ENCODE measurements at places on chromosomes 6 and 20.
A peak's percentile ranks its signal among the peaks of the same experiment; 100 is the strongest.

- no peak for DNase-seq
These were observed 31.1 kb downstream of the TM9SF4 start for GRCh38 chr20:32140603-32141002.

DNA sequence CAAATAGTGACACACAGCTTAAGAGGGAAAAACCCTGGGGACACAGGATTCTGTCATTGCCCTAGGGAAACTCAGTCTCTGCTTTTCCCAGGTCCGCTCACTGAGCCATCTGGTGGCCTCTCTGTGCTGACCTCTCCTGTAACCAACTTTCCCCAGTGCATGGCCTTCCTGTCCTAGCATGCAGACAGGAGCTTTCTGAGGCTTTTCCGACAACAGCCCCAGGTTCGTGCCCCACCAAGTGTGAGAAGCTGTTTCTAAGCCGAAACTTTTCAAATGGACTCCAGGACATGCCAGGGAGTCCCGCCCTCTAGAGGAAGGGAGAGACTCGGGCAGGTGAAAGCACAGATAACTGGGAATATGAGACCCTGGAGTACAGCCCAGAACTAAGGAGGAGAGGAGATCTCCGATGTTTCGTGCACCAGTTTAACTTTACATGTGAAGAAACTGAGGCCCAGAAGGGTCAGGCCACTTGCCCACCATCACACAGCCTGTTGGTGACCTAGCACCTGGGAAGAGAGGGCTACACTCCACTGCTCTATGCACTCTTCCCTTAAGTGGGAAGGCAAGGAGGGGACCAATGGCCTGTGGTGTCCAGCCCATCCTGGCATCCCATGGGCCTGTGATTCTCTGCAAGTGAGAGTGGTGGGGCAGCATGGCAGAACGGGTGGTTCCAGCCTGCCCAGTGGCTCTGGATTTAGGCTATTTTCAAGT, 46.2 kb downstream of the RPP40 start:
- no peak for DNase-seq

DNA sequence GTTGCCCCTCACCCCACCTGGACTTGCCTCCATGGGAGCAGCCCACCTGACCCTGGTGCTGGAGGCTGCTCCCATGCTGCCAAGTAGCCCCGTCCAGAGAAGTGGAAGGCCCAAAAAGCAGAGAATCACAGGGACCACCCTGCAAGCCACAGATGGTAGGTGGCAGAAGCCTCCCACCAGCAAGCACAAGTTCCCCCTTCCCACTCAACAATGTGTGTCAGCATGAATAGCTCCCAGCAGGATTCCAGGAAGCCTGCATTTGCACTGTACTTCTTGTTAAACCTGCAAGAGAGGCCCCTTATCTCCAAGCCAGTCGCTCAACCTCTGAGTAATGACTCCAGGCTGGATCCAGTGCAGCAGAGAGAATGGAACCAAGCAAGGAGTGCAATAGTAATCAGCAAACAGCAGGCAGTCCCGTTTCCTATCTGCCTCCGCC, 180.8 kb upstream of the CST7 start:
- no peak for DNase-seq

DNA sequence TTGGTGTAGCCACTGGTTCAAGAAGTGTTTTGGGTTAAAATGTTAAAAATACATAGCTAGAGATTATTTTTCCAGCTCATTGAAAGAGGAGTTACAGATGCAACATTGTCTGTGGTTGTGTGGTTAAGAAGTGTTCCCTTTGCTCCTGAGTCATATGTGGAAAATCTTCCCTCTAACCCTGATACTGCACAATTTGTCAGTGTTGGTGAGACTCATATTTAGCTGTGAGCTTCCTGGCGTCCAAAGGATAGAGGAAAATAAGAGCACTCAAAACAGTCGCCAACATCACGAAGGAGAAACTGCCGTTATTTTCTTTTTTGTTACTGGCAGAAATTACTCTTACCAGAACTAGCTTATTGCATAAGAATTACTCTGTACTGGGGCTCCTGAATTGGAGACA, 250.4 kb downstream of the CDH4 start:
- DNase-seq, result no peak

DNA sequence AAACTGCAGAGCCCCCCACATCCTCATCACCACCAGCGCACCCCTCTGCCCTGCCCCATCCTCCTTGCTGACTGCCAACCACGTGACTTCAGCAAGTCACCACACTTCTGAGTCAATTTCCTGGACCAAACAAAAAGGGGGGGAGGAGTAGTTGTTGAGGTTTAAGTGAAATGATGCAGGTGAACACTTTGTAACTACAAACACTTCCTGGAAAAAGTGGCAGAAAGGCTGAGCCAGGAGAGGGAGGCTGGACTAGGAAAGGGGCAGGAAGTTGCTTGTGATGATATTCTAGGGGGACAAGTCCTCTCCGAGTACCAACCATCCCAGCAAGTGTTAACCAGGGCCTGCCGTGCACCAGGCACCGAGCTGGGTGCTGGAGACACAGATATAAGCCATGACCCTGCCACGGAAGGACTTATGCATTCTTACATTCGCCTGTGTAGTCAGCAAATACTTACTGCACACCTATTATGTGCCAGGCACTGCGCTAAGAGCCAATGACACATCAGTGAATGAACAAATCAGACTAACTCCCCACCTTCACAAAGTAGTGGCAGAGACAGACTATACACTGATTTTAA, 67.3 kb downstream of the PREX1 start:
- DNase-seq, result peak; percentile 63

DNA sequence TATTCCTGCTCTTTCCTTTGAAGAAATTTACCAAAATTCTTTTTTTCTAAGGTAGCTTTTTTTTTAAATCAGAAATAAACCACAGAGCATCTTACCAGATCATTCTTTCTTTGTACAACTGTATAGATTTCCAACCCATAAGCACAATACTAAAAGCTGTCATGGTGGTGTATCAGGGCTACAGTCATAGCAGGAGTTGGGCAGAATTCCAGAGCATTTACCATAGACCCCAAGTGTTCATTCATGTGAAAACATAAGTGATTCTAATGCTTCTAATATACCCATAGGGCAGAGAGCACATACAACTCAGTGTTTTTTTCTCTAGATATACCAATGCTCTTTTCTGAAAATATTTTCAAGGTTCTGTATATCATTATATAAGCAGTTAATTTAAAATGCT, 392.5 kb downstream of the FRK start:
- no peak for DNase-seq

DNA sequence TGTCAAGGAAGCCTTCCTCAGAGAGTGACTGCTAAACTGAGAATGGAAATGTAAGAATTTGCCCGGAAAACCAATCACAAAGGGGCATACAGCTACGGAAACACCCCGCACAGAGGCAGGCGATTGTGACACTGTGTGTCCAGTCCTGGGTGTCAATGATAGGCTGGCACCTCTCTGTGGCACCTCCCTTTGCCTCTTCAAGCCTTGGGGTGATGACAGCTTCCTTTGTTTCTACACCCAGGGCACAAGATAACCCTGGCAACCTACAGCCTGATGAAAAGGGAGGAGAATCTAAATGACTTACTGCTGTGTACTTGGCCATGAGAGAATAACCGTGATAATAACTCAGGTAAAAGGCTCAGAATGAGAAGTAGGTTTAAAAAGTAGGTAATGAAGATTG, 93.6 kb upstream of the SSTR4 start:
- no peak for DNase-seq

DNA sequence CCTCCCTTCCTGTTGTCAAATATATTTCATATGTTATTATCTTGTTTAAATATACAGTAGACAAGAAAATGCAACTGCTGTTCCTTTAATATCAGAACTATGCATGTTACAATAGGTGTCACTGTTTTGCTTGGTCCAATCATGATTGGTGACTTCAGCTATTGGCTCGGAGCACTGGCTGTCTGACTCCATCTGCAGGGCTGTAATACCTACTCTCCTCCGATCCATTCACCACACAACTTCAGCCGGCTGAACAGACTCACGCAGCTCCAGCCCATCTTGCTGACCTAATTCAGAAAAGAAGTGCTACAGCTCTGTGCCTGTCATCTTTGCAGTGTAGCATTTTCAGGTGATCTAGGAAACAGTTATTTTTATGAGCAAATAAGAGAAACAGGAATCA, at the start of gene BTBD3:
TSS of gene BTBD3 (plus strand) at position 231 of the 400 bp plus-strand sequence. CDS start 383 bp downstream, outside the sequence.
- no peak for DNase-seq

- DNase-seq, result no peak
These were observed 68.8 kb downstream of the CDS2 start for GRCh38 chr20:5195655-5196054.

- DNase-seq, result no peak
These were observed 147.0 kb downstream of the SLC35F1 start for GRCh38 chr6:118054082-118054481.

DNA sequence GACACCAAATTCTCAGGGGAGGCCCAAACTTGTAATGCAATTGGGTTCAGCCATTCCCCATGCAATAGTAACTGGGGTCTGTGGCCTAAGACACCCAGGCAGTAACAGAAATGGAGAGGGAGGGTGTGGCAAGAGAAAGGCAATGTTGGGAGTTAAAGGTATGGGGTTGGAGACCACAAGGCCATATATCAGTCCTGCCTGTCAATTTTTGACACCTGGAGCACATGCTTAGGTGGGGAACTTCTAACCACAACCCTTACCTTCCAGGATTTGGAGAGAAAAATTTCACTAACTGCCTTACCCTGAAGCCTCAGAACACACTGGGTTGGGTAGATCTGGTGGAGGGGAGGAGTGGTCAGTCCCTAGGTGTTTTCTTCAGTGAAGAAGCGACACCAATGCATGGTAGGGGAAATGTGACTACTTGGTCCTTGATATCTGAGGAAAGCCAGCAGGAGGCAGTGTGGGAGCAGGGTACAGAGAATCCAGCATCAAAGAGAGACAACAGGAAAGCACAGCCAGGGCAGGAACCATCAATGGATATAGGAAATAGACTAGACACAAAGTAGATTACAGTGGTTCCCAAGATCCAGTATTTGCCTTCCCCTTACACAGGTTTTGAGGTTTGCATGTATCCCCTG, 6.8 kb upstream of the USP49 start:
- peak; percentile 47 for DNase-seq

DNA sequence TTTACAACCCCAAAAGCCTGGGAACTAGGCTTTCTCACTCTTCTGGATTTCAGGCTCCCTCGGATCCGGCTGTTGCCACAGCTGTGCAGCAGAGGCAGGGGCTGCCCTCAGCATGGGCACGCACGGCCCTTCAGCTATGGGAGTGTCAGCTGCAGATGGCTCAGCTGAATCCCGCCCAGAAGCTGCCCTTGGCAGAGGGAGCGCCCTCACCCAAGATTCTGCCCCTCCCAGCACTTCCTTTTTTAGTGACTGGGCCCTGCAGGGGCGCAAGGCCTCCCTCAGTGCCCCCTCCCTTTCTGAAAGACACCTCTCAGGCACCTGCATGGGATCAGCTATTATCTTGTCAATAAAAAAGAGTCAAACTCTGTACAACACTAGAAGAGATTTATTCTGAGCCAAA, 67.9 kb upstream of the THBS2 start:
- DNase-seq, result no peak

GRCh38 chr6:123547216-123547978, 89.4 kb downstream of the TRDN start:
- no peak for DNase-seq

GRCh38 chr20:5670874-5671273, 79.3 kb upstream of the SHLD1 start:
- no peak for DNase-seq

DNA sequence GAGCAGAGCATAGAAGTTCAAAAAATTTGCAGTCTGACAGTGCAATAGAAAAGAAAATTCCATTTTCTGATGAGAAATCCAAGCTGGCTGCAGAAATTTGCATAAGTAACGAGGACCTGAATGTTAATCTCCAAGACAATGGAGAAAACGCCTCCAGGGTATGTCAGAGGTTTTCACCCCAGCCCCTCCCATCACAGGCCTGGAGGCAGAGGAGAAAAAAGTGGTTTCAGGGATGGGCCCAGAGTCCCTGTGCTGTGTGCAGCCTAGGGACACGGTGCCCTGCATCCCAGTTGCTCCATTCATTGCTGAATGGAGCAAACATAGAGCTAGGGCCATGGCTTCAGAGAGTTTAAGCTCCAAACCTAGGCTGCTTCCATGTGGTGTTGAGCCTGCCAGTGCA, 327.9 kb upstream of the KHDRBS2 start:
- no peak for DNase-seq

DNA sequence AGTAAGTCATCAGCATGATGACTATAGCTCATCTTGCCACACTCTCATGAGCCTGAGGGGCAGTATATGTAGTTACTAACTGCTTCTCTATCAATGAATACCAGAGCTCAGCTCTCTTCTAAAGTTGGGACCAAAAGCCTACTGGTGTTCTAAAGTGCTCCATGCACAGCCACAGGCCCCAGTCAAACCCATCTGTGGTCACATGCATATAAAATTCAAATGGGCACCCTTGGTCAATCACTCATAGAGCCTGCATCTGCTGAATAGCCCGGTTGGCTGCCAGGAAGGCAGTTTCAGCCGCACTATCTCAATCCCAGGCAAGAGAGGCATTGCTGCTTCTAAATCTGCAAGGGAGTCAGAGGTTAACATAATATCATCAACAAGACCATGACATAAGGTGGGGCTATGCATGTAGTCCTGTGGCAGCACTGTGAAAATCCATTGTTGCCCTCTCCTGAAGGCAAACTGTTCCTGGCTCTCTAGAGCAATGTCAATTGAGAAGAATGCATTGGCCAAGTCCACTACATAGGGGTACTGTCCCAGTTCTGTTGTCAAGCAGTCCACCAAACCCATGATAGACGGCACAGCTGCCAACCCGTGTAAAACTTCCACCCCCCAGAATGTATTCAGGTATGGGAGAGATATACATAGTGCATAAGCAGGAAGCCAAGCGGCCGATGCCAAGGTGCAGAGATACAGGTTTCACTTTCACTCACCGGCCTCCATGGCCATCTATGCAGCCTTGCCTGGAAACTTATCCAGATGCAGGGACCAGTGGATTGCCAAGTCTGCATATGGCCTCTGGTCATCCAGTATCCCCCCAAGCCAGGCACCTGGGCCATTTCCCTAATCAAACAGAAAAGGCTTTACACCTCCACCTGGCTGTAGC, 76.2 kb downstream of the ALDH8A1 start:
- no peak for DNase-seq

GRCh38 chr6:75326557-75327258, 42.1 kb upstream of the TMEM30A start:
- no peak for DNase-seq

- DNase-seq, result no peak
These were observed 636.0 kb downstream of the MMUT start for GRCh38 chr6:48826901-48827701.

- DNase-seq, result no peak
These were observed 118.3 kb downstream of the KIF13A start for GRCh38 chr6:17869010-17869752.

DNA sequence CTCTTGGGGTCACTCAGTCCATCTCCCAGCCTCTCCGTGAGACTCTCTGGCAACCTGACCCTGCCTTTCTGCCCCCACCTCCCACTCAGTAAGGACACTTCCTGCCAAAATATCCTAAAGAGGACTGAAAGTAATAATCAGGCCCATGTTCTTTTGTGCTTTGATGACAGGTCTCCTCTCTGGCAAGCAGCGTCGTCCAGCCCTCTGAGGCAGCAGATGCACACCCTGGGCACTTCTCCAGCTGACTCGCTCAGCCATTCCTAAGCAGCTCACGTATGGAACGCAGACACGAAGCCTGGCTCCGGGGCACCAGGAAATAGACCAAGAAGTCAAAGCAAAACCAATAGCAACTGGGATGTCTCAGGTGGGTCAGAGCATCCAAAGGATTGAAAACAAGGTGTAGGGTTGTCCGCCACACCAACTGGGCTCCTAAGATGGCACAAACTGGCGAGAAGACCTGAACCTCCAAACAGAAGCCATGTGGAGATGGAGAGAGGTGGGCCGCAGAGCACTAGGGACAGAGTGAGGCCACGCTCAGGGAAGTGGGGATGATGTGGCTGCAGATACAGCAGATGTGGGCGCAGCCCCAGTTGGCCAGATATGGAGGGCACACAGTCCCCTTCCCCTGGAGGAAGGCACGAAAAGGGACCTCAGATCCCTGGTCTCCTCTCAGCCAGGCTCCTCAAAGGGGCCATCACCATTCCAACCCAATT, 99.3 kb downstream of the PRND start:
- DNase-seq, result no peak

Data from activated T-cell treated with anti-CD3 and anti-CD28 coated beads for 4 hours (primary cell).